ENCODE measurements at places on chromosomes 5 and 9.

- no peaks in the 10 kb centered on the region for H3K4me1 ChIP-seq
- H3K27ac ChIP-seq, result no peak overlapping the region
- no peak for DNase-seq
- no peak overlapping the region for H3K4me3 ChIP-seq
Measured at GRCh38 chr9:103226647-103227013, 231.5 kb downstream of the CYLC2 start.

GRCh38 chr5:30502277-30502676, 691.2 kb upstream of the CDH6 start:
- H3K36me3 ChIP-seq, result no peaks in the 10 kb centered on the region
- no peak overlapping the region for H3K27ac ChIP-seq
- no peaks in the 10 kb centered on the region for H3K27me3 ChIP-seq
- no peak overlapping the region for H3K4me3 ChIP-seq
- no peaks in the 10 kb centered on the region for H3K4me1 ChIP-seq

GRCh38 chr5:72543365-72543764, 36.2 kb upstream of the ZNF366 start:
- H3K27ac ChIP-seq, result no peak overlapping the region
- H3K36me3 ChIP-seq, result no peaks in the 10 kb centered on the region
- H3K4me3 ChIP-seq, result no peak overlapping the region
- H3K4me1 ChIP-seq, result no peaks in the 10 kb centered on the region

GRCh38 chr9:107605041-107605440, 115.5 kb upstream of the KLF4 start:
- no peaks in the 10 kb centered on the region for H3K36me3 ChIP-seq
- no peak overlapping the region for H3K4me3 ChIP-seq
- H3K27me3 ChIP-seq, result no peaks in the 10 kb centered on the region
- H3K27ac ChIP-seq, result no peak overlapping the region

- no peaks in the 10 kb centered on the region for H3K36me3 ChIP-seq
- H3K27me3 ChIP-seq, result no peaks in the 10 kb centered on the region
- H3K27ac ChIP-seq, result no peak overlapping the region
- no peaks in the 10 kb centered on the region for H3K4me1 ChIP-seq
Measured at GRCh38 chr5:76801803-76802195, 17.0 kb upstream of the F2RL1 start.

GRCh38 chr9:133664173-133665050, 28.2 kb downstream of the DBH start:
- peaks cover 4% of the 10 kb centered on the region for H3K4me1 ChIP-seq
- H3K27me3 ChIP-seq, result no peaks in the 10 kb centered on the region
- no peaks in the 10 kb centered on the region for H3K36me3 ChIP-seq
- H3K27ac ChIP-seq, result no peak overlapping the region
- H3K4me3 ChIP-seq, result no peak overlapping the region

DNA sequence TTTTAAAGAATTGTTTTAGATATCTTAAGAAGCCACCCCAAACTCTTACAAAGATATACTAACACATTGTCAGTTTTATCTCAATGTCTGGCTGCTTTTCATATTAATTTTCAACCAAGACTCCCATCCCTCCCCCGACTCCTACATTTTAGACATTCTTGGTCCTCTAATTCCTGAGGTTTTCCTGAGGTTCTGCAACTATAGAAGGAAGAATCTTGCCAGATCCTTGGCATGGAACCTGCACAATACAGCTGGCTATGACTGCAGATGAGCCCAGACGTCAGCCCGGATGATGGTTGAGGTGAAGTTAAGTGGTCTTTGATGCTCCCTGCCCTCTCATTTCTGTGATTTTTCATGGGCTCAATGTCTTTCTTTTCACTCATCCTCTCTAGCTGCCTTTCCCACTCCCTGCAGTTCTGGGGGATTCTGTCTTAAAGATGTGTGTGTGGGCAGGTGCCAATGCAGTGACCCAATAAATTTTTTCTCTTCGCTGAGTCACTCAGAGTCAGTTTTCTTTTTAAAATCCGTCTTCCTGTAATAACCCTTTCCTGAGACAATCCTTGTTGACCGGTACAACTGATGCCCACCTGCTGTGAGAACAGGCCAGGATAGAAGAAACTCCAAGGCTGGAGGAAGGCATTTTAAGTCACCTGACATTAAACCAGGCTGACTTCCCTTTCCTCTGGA, 237.8 kb upstream of the GAS1 start:
- no peaks in the 10 kb centered on the region for H3K36me3 ChIP-seq
- H3K4me1 ChIP-seq, result no peaks in the 10 kb centered on the region
- no peak overlapping the region for H3K27ac ChIP-seq
- DNase-seq, result no peak

GRCh38 chr5:39714036-39714698, 289.4 kb upstream of the DAB2 start:
- H3K27ac ChIP-seq, result no peak overlapping the region
- no peak overlapping the region for H3K4me3 ChIP-seq
- H3K36me3 ChIP-seq, result no peaks in the 10 kb centered on the region
- DNase-seq, result no peak
- H3K4me1 ChIP-seq, result no peaks in the 10 kb centered on the region

DNA sequence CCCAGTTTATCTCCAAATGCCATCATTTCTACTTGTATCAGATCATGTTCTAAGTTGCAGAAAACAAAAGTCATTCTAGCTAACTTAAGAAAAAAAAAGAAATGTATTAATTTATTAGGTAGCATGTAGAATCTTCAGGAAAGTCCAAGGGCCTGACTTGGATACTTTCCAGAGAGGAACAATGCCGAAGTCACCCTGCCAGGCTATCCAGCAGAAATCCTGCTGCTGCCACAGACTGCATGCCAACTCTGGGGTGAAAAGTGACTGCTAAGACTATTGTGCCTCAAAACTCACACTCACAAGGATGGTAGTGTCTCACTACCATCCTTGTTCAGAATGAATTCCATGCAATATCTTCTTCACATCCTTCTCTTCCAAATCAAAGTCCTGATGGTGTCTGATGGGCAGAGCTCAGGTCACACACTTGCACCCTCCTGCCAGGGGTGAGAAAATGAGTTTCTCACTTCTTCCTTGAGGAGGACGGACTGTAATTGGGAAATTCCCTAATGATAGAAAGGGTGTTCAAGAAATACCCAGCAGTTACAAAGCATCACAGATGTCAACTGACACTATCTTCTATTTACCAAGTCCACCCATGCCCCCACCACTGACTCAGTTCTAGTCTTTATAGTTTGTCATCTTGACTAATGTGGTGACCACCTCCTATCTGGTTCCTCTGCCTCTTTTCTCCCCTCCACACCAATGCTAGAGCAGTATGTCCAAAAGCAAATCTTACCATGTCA, 279.4 kb downstream of the CWC27 start:
- H3K4me3 ChIP-seq, result no peak overlapping the region
- DNase-seq, result no peak
- no peaks in the 10 kb centered on the region for H3K27me3 ChIP-seq
- H3K27ac ChIP-seq, result no peak overlapping the region
- H3K4me1 ChIP-seq, result no peaks in the 10 kb centered on the region

DNA sequence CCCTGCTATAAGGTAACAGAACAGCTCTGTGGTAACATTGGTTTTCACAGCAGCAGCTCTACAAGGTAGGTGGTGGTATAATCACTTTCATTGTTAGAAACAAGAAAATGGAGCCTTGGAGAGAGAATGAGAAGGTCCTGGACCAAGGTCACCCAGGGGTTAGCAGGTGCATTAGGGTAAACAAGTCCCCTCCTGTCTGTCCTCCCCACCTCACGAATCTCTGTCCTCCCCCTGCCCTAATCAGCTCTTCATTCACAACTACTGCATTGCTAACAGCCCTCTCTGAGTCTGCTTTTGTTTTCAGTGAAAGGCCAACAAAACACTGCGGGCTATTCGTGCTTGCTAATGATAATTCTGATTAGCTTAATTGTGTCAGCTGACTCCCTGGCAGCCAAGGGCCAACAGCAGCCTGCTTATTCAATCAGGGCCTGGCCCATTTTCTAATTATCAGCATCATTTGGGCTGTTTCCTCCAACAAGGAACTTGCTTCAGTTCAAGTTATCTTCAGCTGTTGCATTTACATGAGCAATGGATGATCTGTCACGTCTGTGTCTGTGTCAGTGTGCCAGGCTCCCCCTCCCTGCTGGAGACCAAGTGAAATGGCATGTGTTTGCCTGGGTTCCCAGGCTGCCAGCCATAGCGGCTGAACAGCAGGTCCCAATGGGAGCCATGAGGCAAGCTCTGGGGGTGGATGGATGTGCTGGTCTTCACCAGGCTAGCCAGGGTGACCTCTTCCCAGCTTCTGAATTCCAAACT, 56.7 kb upstream of the EQTN start:
- H3K27ac ChIP-seq, result no peak overlapping the region
- DNase-seq, result no peak
- no peak overlapping the region for H3K4me3 ChIP-seq
- H3K36me3 ChIP-seq, result no peaks in the 10 kb centered on the region

DNA sequence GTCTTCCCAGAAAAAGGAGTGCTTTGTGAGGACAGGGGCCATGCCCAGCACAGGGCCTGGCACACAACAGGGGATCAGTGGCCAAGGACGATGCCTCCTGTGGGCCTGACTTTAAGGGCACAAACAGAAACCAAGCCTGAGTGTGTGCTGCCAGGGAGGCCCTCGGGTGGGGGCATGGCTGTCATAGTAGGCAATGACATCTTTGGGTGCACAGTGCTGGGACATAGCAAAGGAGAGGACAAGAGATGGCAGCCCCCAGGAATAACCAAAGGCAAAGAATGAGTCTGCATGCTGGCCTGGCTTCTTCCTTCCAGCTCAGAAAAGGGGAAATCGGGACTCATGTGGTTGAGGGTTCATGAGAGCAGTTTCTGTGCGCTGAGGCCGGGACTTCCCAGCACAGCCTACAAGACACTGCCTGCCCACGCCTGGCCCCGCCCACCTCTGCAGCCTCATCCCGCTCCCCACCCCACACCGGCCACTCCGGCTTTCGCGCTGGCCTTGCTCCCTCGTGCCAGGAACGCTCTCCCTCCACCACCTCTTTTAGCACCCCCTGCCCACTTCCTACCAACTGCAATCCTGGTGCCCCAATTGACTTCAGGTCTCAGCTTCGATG, 13.8 kb upstream of the LHX2 start:
- H3K27me3 ChIP-seq, result peaks cover 49% of the 10 kb centered on the region
- no peak overlapping the region for H3K27ac ChIP-seq
- H3K36me3 ChIP-seq, result no peaks in the 10 kb centered on the region
- DNase-seq, result no peak

DNA sequence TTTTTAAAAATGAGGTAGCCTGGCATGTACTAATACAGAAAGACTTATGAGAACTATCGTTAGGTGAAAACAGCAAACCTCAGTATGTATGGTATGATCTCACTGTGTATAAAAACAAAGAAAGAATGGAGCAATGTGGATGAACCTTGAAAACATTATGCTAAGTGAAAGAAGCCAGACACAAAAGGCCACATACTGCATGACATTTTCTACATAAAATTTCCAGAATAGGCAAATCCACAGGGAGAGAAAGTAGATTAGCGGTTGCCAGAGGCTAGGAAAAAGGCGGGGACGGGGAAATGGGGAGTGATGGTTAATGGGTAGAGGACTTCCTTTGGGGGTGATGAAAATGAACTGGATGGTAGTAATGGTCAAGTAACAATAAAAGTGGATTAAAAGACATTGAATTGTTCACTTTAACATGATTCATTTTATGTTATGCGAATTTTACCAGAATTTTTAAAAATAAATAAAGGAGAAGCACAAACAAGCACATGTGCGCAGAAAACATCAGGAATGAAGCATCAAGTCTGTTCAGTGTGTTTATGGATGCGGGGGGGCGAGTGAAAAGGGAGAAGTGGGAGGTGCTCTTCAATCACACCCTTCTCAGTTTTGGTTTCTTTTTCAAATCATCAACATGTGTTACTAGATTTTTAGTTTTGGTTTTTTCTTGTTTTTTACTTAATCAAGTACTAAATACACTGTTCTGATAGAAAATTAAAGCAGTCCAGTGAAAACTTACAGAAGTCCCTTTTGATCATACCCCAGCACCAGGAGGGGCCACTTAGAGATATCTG, 16.3 kb downstream of the ROR2 start:
- no peak for DNase-seq
- H3K4me3 ChIP-seq, result no peak overlapping the region
- no peaks in the 10 kb centered on the region for H3K27me3 ChIP-seq
- no peaks in the 10 kb centered on the region for H3K36me3 ChIP-seq

GRCh38 chr5:88279584-88279983, 10.9 kb upstream of the TMEM161B start:
- H3K27me3 ChIP-seq, result no peaks in the 10 kb centered on the region
- H3K27ac ChIP-seq, result no peak overlapping the region
- H3K36me3 ChIP-seq, result no peaks in the 10 kb centered on the region
- no peak overlapping the region for H3K4me3 ChIP-seq

GRCh38 chr5:57442080-57442839, 40.4 kb downstream of the ACTBL2 start:
- no peak overlapping the region for H3K4me3 ChIP-seq
- no peaks in the 10 kb centered on the region for H3K27me3 ChIP-seq
- no peak for DNase-seq
- H3K27ac ChIP-seq, result no peak overlapping the region
- H3K4me1 ChIP-seq, result no peaks in the 10 kb centered on the region

DNA sequence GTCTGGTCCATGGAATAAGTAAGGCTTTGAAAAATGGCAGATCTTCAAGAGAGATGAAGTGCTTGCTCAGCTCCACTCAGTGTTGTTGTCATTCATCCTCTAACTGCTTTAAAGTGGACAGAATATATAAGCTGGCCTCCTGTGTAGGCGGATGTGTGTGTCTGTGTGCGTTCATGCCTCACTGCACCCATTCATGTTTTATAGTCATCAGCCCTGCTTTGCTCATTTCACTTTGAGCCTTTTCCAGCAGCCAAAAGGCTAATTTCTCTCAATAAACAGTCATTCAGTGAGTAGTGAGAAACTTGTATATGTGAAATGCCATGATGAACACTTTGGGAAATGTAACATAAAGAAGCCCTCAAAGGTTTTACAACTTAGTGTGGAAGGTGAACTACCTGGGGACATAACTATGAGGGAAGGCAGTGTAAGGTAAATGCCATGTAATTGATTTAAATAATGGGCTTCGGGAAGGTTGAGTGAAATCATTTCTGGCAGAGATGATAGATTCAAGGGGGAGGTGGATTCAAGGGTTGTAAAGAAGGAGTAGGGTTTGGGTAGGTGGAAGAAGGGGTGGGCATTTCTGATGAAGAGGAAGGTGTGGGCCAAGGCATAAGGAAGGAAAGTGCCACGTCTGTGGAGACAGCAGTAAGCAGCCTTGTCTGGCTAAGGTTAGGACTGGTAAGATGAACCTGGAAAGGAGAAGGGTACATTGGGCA, 15.7 kb downstream of the TTC23L start:
- no peak for DNase-seq

GRCh38 chr9:3553076-3553765, 27.4 kb upstream of the RFX3 start:
- H3K4me1 ChIP-seq, result no peaks in the 10 kb centered on the region
- no peaks in the 10 kb centered on the region for H3K36me3 ChIP-seq
- H3K4me3 ChIP-seq, result no peak overlapping the region
- no peak overlapping the region for H3K27ac ChIP-seq
- no peaks in the 10 kb centered on the region for H3K27me3 ChIP-seq

Data from CD4-positive, alpha-beta memory T cell (primary cell).